ENCODE measurements at places on chromosomes 13 and 19.

GRCh38 chr19:46998445-46999125, 21.1 kb upstream of the NPAS1 start:
- DNase-seq, result no peak

GRCh38 chr19:47765523-47766358, 12.8 kb upstream of the SELENOW start:
- peak; percentile 92 for DNase-seq

- no peak for DNase-seq
These were observed 94.1 kb upstream of the UFM1 start for GRCh38 chr13:38255600-38255999.

GRCh38 chr13:107339209-107339608, 771.3 kb upstream of the ARGLU1 start:
- no peak for DNase-seq

DNA sequence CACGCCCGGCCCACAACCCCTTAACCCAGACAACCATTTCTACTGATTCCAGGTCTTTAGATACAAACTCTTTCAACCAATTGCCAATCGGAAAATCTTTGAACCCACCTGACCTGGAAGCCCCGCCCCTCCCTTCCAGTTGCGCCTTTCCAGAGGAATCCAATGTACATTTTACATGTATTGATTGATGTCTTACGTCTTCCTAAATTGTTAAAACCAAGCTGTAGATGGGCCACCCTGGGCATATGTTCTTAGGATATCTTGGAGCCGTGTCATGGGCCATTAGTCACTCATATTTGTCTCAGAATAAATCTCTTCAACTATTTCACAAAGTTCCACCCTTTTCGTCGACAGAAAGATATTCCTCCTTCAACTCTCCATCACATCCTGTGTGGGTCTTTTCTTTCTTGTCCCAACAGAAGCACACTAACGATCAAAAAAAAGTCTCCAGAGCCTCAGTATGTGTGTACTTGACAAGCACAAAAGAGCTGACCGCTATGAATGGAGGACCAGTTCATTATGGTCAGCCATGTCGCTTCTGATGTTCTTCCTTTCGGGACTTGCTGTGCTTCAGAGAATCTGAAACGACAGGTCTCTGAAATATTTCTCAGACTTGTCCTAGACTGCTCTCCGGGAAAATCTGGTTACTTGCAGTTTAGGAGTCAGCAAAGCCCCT, 601 bp upstream of the ZNF749 start:
- no peak for DNase-seq

DNA sequence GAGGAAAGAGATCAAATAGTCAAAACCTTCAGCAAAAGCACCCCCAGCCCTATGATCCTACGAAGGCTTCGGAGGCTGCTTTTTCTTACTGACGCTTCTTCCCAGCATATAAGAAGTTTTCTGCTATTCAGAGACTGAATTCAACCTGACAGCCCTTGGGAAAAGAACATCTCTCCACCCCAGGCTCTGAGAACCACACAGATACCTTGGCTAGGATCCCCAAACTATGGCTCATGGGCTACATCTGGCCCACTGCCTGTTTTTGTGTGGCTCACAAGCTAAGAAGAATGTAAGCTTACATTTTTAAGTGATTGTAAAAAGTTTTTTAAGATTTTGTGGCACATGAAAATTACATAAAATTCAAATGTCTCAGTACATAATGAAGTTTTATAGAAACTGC, 3.0 kb downstream of the SLC15A1 start:
- no peak for DNase-seq

DNA sequence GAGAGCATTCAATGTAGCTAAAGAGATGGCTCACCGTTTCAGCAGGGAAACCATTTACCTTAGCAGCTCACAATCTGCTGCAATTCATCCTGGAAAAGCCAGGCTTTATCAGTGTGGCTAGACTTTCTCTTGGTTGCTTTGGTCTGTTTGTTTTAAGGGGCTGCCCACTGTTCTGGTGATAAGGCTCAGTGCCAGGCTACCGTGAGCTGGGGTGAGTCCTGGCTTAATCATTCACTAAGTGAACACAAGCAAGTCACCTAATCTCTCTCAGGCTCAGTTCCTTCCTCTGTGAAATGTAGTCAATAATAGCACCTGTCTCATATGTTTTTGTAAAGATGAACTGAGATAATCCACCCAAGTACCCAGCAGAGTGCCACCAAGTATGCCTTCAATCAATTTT, 229.0 kb downstream of the TEX29 start:
- no peak for DNase-seq

GRCh38 chr19:850221-850978, 1.7 kb upstream of the ELANE start:
- peak; percentile 78 for DNase-seq

DNA sequence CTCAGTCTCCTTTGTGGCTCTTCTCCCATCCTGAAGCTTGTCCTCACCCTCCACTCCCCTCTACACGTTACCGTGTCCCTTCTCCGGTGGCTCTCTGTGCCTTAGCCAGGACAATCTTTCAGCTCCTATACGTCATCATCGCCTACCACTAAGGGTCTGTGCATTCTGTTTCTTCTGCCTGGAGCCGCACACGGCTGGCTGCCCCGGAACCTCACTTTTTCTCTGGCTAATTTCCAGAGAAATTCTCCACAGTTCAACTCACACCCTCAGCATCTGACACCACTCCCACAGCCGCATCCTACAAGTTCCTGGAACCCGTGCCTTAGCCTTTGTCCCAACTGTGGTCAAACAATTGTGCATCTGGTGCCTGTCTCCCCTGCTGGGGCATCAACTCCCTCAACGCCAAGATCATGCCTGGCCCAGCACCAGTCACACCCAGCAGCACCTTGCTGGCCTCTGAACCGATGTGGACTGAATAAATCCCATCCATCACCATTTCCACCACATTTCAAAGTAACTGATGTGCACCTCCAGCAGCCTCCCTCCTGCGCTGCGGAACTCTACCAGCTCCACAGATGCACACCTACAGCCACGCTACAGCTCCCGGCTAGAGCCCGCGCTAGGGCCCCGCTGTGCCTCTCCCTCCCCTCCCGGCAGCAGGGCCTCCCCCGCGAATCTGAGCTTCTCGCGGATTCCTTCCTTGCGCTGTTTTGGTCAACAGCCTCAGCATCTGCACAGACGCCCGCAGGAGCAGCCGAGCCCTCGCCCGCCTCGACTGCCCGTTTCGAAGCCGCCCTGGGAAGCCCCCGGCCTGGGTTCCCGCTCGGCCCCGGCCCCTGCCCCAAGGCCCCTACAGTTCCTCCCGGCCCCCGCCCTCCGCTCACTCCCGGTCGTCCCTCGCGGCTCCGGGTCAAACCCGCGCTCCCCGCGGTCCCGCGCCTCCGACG, 689 bp downstream of the DCUN1D2 start:
- DNase-seq, result peak; percentile 68

GRCh38 chr19:7252364-7252763, 41.9 kb downstream of the INSR start:
- no peak for DNase-seq

- no peak for DNase-seq
These were observed 45.6 kb downstream of the CELF5 start for GRCh38 chr19:3269916-3270671.

GRCh38 chr13:29465741-29466293, 129.7 kb downstream of the SLC7A1 start:
- no peak for DNase-seq

DNA sequence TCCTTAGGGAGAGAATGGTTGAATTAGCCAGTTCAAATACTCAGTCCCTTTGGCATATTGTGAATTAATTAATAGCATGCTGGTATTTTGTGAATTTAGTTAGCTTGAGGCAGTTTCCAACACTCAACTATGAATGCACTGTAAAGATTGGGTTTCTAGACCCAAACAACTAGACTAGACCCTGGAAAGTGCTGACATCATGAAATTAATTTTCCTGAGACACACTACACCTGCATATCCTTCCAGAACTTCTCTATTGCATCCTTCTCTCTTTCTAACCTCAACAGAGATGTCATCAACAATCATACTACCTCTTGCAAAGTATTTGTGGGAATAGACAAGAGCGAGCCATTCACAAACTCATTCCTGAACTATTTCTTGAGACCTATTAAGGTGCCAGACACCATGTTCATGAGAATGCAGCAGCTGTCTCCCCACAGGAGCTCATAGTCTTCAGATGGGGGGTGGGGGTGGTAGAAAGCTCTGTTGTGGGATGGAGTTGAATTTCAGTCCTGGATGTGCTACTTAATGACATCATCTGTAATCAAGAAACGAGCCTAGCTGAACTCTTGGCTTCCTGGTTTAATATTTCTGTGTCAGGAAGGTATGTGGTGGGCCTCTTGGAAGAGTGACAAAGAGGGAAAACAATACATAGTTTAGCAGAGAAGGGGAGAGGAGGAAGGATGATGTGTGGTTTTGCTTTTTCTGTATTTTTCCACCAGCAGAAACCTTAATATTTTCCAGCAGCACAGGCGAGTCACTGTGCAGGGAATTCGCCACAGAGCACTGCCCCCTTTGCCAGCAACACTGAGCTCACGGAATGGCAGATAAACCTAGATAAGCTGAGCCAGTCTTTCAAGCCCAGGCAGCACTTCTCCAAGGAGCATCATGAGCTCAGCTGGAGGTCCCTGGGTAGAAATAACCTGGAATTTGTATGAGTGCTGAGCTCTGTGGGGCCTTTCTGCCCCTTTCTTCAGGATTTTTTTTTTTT, 53.1 kb upstream of the CYSLTR2 start:
- no peak for DNase-seq

- no peak for DNase-seq
These were observed 732 bp upstream of the DCLK1 start for GRCh38 chr13:36131931-36132297.

DNA sequence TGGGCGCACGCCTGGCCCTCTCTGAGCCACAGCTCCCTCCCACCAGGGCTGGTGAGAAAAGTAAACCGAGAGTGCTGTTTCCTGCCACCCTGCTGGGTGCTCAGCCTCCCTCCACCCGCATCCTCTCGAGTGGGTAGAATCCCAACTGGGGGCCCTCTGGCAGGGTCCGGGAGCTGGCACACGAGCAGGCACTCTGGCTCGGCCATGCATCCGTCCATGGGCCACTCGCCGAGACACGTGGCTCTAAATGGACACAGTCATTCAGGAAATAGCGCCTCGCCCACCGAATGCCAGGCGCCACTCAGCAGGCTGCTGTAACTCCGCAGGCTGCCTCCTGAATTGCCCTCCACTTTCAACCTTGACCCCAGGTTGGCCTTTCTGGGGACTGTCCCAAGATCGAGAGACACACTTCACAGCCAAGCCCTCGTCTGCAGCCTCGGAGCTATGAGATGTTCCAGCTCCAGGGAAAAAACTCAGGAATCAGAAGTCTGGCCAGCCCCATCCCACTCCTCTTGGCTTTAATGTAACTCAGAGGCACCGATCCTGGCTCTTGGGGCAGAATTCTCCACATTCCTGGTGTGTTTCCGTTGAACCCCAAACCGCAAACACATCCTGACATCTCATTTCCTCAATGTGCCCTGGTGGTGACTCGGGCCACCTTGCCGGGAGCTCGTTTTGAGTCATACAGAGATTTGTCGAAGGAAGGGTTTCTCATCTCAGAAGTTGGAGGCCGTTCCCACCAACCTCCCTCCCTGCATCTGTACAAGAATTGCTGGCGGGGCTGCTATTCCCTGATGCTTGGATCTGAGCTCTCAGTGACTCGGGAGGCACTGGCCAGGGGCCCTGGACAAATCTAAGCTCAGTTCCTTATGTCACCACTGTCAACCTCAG, 14.1 kb downstream of the KLF2 start:
- peak; percentile 60 for DNase-seq

GRCh38 chr19:55231391-55232285, 3.1 kb upstream of the TMEM86B start:
- DNase-seq, result no peak

GRCh38 chr13:76622315-76623040, 263.7 kb downstream of the KCTD12 start:
- no peak for DNase-seq

DNA sequence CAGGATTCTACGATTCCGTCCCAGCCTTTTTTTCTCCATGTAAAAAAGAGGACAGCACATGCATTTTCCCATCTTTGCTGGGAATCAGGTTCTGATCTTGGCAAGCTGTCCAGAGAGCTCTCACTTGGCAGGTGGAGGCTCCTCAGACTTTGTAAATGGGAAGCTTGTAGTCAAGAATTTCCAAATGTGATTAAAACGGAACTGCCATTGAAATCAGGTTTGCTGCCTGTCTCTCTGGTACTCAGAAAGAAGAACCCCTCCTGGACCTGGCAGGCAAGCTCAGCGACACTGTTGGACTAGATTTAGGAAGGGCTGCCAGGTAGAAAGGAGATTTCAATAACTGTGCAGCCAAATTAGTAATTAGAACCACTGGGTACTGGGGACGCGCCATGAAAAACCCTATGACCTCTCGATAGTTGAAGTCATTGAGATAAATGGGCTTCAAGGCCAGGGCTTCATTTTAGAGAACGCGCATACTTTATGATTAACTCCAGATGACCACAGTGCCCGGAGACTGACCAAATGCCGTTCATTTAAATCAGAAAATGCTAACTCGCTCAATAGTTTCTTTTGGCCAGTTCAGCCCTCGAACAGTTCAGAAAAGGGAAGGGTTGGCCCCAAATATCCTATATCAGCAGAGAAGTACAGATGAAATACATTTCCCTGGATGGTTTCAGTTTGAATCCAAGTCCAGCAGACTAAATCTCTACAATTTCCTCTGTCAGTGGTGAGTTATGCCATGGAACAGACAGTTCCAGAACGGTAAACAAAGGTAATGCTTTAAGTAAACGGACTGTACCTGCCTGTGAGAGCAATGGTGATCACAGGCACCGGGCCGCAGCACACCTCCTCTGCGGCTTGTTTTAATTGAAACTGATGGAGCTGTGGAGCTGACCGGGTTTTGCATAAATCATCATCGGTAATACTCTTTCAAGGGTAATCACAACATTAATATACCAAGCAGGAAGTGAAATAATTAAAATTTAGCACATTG, 517.4 kb downstream of the RFC3 start:
- no peak for DNase-seq

GRCh38 chr19:34502582-34503411, 21.2 kb downstream of the WTIP start:
- peak; percentile 8 for DNase-seq

DNA sequence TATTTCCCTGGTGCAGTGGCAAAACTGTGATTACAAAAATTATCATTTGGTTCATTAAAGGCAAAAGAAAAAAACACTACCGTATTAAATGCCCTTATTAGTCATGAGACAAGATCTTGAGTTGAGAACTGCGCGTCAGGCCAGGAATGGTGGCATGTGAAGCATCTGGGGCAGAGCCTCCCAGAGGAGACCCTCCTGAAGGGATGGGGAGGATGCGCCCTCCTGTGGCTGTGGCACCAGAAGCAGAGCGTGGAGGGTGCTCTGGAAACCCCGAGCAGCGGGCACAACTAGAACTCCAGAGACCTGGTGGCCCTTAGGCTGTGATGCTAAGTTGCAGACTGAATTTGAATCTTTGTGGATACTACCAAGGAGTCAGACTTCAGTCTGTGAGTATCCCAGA, 11.5 kb downstream of the CUL4A start:
- DNase-seq, result no peak
